ENCODE measurements at places on chromosomes 6 and 20.
A peak's percentile ranks its signal among the peaks of the same experiment; 100 is the strongest.

- no peak for DNase-seq
Measured at GRCh38 chr6:37480951-37481534, 18.6 kb downstream of the CCDC167 start.

GRCh38 chr20:45342855-45343531 is 5.2 kb downstream of the SDC4 start:
- DNase-seq = no peak

GRCh38 chr6:128512296-128512695 is 8.1 kb downstream of the PTPRK start:
- no peak for DNase-seq

GRCh38 chr6:4677011-4677750 is 99.0 kb upstream of the CDYL start:
- no peak for DNase-seq

- DNase-seq = no peak
Measured at GRCh38 chr20:42862446-42862845, 327.3 kb downstream of the PTPRT start.

DNA sequence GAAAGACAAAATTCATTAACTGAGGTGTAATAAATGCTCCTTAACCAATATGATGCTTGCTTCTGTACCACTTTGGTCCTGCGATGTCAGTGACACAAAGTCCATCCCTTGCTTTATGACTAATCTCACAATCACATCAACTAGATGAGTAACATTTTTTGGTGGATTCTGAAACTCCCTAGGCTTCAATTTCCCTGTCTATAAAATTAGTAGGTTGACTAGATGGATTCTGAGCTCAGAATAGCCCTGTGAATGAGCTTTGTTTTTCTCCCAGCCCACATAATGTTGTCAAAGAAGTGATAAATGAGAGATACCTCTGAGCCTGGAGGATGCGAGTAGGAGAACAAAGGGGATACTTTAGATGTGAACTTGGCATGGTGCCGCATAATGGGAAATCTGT is 9.1 kb downstream of the TXLNB start:
- DNase-seq = no peak

- no peak for DNase-seq
Measured at GRCh38 chr6:12720310-12720709, 3.7 kb downstream of the PHACTR1 start.

- DNase-seq = no peak
Measured at GRCh38 chr6:154502553-154502952, 7.9 kb downstream of the CNKSR3 start.

- DNase-seq = no peak
Measured at GRCh38 chr20:15220778-15221565, 883.6 kb upstream of the FLRT3 start.

DNA sequence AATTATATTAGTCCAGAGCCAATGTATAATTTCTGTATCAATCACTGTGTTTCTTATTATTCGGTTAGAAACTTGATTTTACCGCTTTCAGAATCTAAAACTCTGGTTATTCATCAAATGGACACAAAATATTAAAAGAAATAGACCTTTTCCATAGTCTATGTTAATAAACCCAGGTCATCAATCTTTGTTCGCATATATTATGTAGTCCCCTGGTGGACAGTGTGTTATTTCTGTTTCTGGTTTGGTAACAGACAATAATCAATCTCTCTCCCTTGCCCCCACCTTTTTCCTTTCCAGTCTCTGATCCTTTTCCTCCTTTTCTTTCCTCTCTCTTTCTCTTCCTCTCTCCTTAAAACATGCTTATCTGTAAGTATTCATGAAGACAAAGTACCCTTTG is 139.0 kb downstream of the FLRT3 start:
- no peak for DNase-seq

DNA sequence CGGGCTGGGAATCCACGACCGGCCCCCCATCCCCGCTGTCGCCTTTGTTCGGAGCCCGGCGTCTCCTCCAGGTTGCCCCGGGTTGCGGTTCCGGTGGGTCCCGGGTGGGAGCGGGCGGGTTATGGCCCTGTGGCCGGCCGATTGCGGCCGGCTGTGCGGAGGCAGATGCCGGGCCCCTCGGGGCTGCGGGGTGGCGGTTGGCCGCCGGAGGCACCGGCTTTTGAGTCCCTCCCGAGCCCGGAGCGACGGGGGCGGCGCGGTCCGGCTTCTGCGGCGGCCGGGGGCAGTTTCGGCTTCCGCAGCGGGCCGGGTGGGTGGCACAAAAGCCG is 431 bp downstream of the LOC128125822 start:
- peak; percentile 29 for DNase-seq

DNA sequence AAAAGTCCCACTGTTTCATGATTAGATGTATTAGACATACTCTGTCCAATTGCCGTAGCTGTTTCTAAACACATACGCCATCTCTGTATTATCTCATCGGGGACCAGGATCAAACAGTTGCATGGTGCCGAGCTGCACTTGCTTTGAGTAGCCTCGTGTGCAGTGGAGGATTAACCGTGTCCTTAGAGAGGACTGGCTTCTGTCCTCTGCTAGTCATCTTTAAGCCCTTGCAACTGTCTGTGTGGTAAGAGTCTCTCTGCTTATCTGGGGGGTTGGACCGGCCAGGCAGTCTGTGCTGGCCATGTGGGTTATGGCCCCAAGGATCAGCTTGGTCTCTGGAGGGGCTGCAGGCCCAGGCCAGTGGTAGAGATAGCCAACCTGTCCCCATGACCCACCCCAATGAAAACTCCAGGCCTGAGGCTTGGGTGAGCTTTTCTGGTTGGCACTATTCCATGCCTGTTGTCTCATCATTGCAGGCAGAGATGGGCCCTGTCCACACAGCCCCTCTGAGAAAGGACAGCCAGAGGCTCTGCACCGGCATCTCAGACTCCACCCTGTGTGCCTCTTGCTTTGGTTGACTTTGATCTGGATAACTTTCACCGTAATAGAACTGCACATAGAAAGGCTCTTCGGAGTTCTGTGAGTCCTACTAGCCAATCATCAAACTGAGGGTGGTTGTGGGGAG is 137.3 kb upstream of the SNX9 start:
- no peak for DNase-seq

- DNase-seq = no peak
Measured at GRCh38 chr20:53579266-53579580, 14.4 kb downstream of the ZNF217 start.

DNA sequence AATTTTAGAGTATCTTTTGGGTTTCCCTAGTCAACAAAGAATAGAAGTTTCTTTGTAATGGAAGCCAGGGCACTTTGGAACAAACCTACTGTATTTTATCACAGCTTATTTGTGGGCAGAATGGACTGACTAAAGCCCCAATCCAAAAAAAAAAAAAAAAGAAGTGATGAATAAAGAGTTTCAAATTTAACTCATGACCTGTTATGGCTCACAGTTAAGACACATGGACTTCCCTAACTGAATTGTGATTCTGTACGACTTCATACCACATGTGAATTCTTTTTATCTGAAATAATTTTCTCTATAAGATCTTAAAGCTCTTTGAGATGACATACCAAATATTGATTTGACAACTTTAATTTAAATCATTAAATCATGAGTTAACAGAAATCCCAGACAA is 77.2 kb downstream of the FILIP1 start:
- no peak for DNase-seq

GRCh38 chr20:24129641-24130040 is 141.1 kb upstream of the GGTLC1 start:
- DNase-seq = no peak

DNA sequence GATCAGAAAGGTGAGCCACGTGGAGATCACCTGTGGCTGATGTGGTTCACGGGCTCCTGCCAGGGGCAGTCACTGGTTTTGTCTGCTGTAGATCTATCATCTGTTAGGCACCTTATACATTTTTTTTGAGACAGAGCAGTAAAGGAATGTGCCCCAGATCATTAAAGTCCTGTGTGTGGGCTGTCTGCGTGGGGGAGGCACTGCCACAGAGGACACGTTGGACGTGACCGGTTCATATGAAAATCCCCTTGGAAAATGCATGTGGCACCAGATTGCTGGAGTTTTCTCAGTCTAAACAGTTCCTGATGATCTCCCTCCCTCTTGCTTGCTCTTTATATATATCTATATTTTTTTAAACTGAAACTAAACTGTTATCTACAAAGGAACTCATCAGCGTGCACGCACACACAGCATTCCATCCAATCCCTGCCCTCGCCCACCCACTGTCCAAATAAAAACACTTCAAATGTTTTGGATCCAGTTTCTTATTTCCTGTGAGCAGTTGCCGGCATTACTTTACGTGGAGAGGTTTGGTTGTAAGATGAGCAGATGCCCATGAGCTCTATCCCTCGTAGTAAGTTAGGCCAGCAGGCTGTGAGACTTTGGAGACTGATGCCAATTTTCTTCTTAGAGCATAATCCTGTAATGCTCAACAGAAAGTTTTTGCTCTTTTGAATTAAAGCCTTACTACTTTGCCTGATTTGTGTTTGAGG is 161.6 kb upstream of the EXOC2 start:
- no peak for DNase-seq

DNA sequence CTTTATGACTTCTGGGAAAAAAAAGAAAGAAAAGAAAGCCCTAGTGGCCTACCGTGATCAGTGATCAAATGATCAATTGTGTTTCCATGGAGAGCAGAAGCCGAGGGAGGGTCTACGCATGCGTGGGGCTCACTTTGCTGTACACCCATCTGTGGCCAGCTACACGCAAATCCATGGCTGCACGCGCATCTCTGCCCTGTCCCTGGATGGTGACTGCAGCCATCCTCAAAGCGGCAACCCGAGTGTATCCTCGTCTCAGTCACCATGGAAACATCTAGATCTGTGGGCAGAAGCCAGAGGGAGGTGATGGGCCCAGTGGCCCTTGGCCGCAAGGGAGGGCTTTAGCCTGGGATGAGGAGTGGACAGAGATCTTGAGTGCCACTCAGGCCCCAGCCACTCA is 785 bp upstream of the ULBP3 start:
- DNase-seq = no peak

DNA sequence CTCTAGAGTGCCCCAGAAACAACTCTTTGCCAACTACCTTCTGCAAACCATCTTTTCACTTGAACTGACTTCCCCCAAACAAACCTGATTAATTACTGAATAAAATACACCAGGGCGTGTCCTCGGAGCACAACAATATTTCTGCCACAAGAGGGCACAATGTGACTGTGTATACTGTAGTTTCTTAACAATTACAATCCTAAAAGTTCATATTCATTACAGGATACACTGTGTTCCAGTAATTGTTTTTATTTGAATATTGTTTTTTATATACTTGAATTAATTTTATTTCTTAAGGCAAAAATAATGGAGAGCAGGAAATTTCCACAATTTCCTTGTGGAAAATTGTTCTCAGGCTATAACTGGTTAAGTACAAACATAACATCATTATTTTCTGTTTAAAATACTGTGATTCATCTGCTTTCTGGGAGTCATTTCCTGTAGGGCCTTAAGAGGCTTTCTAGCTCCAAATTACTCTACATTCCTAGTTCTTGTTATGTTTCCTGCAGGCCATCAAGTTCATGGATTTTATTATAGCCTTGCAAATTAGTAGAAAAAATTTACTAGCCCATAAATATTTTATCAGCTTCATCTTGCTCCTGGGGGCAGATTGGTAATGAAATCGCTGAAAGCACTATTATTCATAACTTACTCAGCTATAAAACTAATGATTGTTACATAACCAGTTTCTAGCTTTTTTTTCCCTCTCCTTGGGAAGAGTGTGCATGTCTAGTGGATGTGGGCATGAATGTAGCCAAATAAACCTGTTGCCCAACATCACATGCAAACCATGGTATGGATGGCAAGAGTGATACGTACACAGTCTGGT is 51.9 kb upstream of the SLC22A16 start:
- peak; percentile 9 for DNase-seq

GRCh38 chr6:134047673-134048072 is 4.8 kb downstream of the SLC2A12 start:
- no peak for DNase-seq

DNA sequence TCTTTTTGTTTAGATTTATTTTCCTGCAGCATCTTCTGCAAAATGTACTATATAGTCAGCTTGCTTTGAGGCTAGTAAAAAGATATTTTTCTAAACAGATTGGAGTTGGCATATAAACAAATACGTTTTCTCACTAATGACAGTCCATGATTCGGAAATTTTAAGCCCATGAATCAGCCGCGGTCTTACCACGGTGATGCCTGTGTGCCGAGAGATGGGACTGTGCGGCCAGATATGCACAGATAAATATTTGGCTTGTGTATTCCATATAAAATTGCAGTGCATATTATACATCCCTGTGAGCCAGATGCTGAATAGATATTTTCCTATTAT is 3.2 kb downstream of the FOXC1 start:
- no peak for DNase-seq

DNA sequence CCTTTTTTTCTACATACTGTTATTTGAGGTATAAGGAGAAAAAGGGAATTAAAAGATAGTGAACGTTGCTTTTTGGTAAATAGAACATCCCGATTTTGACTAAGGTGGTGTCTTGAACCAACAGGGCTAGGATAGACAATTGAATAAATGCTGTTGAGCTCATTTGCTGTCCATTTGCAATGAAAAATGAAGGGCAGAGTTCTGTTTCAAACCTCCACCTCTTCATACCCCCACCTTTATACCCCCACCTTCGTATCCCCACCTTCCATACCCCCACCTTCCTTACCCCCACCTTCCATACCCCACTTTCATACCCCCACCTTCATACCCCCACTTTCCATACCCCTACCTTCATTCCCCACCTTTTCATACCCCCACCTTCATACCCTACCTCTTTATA is 93.4 kb upstream of the NAA20 start:
- DNase-seq = no peak

DNA sequence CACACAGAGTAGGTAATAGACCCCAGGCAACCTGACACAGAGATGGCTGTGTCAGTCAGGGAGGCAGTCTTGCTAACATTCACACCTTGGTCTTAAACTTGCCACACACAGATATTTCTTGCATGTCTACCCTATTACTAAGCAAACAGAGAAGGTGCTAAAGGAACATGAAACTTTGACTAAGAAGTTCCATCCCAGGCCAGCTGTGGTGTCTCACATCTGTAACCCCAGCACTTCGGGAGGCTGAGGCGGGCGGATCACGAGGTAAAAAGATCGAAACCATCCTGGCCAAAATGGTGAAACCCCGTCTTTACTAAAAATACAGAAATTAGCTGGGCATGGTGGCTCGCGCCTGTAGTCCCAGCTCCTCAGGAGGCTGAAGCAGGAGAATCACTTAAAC is 222.4 kb upstream of the JARID2 start:
- peak; percentile 60 for DNase-seq

- no peak for DNase-seq
Measured at GRCh38 chr6:28153546-28153945, 11.9 kb downstream of the ZKSCAN8 start.
